Inflammatory macrophage (primary cell): ENCODE measurements at places on chromosomes 13 and 19.

- DNase-seq = no peak
These were observed 34.7 kb downstream of the SCGB2B2 start for GRCh38 chr19:34642241-34642640.

GRCh38 chr13:23804166-23804565 lies 85.0 kb downstream of the MIPEP start:
- no peak for DNase-seq

GRCh38 chr19:33304371-33304759 lies 2.0 kb upstream of the CEBPA start:
- peak; percentile 29 for DNase-seq

- DNase-seq = no peak
These were observed 4.9 kb downstream of the LYPD3 start for GRCh38 chr19:43460362-43461016.

DNA sequence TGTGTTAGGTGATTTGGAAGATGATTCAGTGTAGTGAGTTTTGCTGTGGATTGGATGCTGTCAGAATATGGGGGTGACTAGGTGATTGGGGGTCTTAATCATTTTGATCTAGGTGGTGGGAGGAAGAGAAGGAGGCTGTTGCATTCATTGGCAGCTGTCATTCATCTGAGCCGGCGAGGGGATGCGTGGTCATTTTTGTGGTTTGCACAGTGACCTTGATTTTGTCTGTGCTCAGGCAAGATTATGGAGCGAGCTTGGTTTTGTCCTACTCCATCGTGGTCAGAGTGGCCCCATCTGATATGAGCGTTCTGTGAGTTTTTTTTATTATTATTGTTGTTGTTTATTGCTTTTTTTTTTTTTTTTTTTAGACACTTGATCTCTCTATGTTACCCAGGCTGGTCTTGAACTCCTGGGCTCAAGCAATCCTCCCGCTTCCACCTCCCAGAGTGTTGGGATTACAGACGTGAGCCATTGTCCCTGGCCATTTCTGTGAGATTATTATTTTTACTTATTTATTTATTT lies 42.0 kb downstream of the SPTBN4 start:
- no peak for DNase-seq

DNA sequence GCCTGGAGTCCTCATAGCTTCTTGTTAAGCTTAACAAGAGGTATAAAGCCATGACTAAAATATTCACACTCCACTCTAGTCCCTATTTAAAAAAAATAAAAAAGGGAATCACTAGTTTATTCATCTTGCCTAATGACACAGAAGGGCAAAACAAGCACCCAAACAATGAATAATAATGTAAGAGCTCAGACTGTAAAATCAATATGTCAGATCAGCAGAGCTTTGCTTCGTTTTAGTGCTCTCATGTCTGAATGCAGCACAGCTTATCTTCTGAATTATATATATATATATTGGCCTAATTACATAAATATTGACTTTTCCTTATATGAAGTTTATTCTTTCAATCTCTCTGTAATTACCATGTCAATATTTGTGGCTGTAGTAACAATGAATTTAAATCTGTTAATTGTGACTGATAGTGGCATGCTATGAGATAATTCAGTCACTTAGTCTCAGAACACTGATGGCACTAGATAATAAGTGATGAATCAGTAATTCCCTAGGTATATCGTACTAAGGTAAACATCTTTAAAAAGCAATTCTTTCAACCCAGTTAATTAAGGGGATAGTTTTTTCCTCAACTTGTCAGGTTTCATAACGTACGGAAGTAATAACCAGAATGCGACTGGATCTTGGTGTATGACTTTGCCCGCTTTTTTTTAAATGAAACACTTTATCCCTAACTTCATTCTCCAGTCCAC lies 361.9 kb upstream of the GPC6 start:
- no peak for DNase-seq

- no peak for DNase-seq
These were observed 89.7 kb downstream of the HSPH1 start for GRCh38 chr13:31072041-31072440.

- no peak for DNase-seq
These were observed 44.9 kb downstream of the C13orf46 start for GRCh38 chr13:113928685-113929627.
